ENCODE measurements at places on chromosomes 3 and 15.

DNA sequence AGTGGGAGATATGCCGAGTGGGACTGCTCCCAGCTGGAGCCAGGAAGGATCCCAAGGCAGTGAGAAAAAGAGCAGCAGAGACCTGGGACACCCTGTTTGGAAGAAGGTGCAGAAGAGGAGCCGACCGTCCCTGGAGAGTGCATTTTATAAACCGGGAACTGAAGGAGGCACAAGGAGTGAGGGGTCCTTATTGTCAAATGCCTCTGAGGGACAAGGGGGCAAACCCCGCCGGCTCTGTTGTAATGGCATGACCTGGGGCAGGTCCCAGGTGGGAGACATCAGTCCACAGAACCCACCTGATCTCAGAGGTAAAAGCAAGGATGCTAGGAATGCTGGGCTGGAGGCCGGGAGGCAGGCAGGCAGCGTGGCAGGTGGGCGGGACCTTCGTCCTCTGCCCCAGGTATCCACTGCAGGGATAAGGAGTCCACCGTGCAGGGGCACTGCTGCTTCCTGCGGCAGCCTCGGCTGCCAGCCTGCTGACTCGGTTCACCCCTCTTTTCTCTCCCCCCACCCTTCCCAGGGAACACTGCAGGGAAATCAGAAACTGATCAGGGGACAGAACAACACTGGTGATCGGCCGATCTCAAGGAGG is 26.9 kb downstream of the ADAMTS17 start:
- DNase-seq, result no peak

GRCh38 chr15:77557144-77557543 is 75.6 kb downstream of the LINGO1 start:
- no peak for DNase-seq

DNA sequence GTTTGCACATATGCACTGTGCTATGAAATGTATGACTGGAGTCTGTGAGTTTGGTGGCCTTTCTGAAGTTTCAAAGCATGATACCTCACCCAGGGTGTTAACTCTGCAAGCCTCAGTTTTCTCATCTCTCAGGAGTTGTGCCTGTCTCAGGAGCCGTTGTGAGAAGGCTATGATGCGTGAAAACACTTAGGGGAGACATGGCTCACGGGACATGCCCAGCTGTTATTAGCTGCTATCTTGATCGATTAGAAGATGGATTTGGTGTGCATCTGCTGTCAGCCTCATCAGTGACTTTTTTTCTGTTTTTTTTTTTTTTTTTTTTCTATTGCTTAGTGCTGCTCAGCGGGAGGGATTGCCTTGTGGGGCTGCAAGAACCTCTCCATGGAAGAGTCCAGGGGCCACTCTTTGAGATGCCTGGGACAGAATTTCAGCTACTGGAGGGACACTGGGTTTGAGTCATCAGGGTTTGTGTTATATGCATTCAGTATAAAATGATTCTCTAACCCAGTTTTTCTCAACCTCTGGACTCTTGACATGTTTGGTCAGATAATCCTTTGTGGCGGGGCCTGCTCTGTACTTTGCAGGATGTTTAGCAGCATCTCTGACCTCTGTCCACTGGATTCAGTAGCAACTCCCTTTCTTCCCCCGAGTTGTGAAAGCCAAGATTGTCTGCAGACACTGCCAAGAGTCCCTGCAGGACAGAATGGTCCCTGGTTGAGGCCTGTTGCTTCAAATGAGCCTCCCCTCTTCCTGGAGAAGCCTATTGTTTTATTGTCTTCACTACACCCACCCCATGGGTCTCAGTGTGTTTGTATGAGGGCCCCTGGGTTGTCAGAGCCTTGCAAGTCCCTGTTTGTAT is 181.4 kb downstream of the CACNA2D3 start:
- no peak for DNase-seq

DNA sequence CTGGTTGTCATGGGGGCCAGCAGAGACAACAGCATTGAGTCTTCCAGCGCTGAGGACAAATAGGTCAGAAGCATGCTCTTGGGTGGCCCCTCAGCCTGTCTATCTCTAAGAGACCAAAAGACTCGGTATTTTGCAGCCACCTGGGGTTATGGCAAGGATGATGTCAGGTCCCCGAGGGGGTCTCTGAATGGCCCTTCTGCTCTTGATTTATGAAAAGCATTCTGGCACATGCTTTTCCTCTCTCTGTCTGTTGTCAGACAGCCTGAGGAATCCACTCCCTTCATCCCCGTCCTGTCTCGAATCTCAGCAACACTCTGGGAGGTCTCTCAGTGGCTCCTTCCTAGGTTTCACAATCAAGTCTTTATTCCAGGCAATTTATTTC is 156.6 kb upstream of the RGMA start:
- DNase-seq, result no peak

DNA sequence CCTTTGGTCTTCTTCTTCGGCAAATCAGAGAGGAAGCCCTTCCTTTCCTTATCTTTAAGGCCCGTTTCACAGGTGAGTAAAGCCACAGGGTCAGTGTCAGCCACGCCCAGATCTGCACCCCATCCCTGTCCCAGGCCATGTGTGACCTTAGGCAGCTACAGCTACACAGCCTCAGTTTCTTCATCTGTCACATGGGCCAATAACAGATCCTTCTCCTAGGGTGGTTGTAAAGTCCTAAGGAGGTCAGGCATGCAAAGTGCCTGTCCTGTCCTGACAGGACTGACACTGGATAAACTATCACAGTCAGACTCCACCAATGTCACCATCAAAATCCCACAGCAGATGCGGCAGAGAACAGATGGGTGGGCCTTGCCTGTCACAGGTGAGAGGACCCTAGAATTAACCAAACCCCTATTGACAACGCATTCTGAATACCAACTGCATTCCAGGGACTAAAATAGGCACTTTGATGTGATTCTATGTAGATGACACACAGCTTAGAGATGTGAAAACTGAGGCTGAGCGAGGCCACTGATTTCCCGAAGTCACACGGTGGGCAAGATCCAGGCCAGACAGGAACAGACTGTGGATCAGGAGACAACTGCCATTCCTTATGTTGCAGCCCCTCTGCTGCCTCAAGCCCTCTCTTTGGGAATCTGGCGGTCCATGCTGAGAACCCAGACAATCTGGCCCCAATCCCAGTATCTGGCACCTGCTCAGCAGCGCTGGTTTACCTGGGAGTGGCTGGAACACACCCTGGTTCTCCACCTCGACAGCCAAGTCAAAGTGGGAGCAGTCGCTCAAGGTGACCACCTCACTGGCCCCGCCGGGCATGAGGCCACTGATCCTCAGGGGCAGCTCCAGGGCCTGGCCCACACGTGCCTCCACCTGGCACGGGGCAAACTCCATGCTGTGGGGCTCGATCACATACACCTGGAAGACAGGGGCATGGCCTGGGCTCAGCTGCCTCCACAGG is 48.7 kb downstream of the NUP210 start:
- DNase-seq, result no peak

GRCh38 chr15:80685628-80686027 is 9.5 kb upstream of the ABHD17C start:
- DNase-seq, result no peak

DNA sequence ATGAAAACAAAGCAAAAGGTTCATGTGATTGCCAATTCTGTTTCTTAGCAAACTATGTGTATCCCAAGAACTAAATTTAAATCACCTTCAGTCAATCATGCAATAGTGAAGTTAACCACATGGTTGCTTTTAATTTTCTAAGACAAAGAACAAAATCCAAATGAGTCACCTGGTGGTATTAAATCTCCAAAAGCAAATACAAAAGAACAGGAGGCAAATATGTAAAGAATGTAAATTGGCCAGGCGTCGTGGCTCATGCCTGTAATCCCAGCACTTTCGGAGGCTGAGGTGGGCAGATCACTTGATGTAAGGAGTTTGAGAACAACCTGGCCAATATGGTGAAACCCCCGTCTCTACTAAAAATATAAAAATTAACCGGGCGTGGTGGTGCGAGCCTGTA is 54.2 kb upstream of the PIK3R4 start:
- DNase-seq, result no peak

DNA sequence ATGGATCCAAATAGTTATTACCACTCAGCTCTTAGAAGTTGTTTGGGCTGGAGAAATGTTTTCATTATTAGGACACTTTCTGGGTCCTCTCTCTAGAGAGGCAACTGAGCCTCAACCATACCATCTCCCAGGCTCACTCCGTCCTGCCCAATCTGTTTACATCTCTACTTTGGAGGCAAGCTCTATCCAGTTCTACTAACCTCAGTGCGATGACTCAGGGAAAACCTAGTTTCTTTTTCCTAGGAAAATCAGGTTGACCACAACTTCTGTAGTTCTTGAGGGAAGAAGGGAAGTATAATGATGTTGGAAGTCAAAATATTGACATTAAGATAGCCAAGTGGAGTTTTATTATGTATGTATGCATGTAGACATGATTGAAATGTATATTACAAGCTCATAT is 40.4 kb downstream of the LPP start:
- DNase-seq, result no peak

GRCh38 chr3:12840591-12841148 is 695 bp downstream of the RPL32 start:
- no peak for DNase-seq

- DNase-seq, result peak; percentile 23
Observed at GRCh38 chr3:182182531-182182968, 470.8 kb downstream of the SOX2 start.

GRCh38 chr15:91710080-91710698 is 143.3 kb upstream of the SLCO3A1 start:
- DNase-seq, result no peak

DNA sequence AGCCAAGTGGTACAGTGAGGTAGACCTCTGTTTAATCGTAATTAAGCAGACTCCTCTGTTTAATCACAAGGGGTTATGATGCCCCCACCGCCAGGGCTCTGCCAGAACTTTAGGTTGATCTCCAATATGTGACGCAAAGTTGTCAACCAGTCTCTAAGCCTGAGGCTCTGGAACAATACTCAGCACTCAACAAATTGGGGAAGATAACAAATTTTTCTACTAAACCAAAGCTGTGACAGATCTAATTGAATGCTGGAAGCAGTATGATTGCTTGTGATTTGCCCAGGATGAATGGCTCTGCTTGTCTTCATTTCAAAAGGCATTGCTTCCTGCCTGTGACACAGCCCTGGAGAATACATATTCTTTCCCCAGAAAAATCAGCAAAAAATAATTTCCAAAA is 57.1 kb downstream of the SNTN start:
- DNase-seq, result no peak

- no peak for DNase-seq
Observed at GRCh38 chr3:45689787-45690145, 570 bp downstream of the SACM1L start.

DNA sequence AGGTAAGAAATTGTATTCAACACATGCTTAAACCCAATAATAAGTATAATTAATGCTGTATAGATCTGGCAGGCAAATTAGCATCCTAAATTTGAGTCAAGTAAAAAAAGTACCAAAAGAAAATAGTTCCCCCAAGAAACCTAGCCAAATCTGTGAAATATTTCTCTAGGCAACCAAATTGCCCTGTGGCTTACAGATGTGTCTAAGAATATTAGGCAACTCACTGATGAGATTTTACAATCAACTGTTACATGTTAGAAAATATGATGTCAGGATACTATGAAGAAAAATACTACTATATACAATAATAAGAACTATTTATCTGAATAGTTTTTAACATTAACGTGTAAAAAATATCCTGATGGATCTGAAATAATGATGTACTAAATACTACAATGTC is 397.1 kb downstream of the TIGIT start:
- no peak for DNase-seq

DNA sequence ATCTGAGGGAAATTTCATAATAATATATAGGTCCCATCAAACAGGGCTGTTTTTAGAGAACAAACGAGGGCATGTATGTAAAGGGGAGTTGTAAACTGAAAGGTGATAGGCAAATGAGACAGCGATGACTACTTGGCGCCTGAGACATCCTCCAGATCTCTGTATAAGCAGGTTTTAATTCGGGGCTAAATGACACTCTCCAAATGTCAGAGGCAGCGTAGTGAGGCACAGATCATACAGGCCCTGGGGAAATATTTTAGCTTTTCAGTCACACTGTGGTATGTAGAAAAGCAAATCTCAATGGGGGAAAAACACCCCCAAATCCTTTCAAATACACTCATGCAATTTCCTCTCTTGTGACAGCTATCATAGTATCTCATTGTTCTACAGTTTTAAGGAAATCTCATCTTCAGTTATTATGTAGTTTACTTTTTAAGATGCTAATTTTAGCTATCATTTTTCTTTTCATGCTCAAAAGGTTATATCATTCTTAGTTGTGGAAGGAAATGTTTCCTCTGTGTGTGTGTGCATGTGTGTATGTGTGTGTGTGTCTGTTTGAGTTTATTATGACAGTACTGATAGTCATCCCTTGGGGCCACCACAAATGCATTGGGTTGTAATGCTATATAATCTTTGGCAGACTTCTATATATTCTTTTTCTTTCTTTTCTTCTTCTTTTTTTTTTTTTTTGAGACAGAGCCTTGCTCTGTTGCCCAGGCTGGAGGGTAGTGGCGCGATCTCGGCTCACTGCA is 1.1 kb downstream of the TPRG1 start:
- DNase-seq, result peak; percentile 26

DNA sequence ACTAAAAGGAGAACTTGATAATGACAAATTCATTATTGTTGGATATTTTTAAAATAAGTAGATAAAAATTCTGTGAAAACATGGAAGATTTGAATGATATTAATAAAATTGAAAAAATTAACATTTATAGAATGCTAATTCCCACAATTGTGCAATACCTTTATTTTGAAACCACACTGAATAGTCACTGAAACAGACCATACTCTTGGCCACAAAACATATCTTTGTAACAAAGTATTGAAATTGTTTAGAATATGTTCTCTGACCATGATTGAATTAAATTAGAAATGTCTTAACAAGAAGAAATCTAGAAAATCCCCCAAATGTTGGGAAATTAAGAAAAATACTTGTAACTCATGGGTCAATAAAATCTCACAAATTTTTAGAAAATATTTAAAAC is 49.2 kb downstream of the ARHGAP11B start:
- DNase-seq, result no peak

- no peak for DNase-seq
Observed at GRCh38 chr3:127753898-127754410, 68.4 kb downstream of the MGLL start.

DNA sequence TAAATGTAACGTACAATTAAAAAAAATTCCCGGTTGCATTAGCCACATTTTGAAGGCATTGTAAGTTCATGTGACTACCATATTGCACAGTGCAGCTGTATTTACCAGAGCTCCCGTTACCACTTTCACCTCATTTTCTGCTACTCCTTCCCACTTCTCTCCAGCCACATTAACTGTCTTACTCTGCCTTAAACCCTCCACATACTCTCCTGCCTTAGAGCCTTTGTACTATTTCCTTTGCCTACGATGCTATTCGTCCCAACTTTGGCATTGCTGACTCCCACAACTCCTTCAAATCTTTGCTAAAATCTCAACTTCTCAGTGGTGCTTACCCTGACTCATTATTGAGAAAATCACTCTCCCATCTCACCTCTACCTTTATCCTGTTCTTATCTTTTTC is 115.2 kb downstream of the CADM2 start:
- no peak for DNase-seq

DNA sequence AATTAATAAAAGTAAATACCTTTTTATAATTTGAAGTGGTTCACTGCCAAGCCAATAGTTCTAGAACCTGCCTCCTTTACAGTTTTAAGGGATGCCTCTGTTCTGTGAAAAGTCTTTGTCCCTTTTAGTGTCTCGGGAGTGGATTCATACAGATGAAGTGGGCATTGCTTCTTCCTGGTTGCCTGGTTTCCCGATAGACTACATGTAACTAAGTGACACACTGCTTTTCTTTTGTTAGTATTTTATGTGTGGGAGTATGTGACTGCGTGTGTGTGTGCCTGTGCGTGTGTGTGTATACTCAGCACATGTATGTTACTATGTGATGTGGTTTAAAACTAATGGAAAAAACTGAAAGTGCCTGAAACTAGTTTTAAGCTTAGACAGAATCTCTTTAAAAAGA is 21.1 kb downstream of the PSMD6 start:
- DNase-seq, result no peak
